AG10803 (cell line): ENCODE measurements at places on chromosomes 6 and 20.
A peak's percentile ranks its signal among the peaks of the same experiment; 100 is the strongest.

DNA sequence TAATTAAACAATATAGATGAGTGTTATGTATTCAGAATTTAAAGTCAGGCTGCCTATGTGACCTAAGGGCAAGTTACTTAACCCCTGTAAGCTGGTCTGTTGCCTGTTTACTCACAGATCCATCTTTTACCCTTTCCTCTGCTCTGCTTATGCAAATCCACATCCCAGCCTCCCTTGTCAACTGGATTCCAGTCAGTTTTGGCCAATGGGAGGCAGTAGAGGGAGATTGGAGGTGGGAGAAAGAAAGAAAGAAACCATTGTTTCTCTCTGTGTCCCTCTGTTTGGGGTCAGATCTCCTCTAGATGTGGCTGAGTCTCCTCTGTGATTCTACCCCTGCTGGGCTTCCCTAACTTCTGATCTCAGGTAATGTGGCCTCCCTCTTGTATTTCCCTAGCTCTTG lies 266.8 kb upstream of the PLN start:
- DNase-seq, result no peak

GRCh38 chr6:65170273-65170672 lies 536.8 kb downstream of the EYS start:
- DNase-seq, result no peak

GRCh38 chr6:25946631-25947030 lies 16.0 kb upstream of the TRIM38 start:
- DNase-seq, result no peak

- DNase-seq, result no peak
Measured at GRCh38 chr6:111173946-111174345, 86.6 kb downstream of the SLC16A10 start.

- DNase-seq, result no peak
Measured at GRCh38 chr6:42095776-42096541, 45.6 kb downstream of the TAF8 start.

- no peak for DNase-seq
Measured at GRCh38 chr20:46999801-47000465, 105.3 kb downstream of the EYA2 start.

DNA sequence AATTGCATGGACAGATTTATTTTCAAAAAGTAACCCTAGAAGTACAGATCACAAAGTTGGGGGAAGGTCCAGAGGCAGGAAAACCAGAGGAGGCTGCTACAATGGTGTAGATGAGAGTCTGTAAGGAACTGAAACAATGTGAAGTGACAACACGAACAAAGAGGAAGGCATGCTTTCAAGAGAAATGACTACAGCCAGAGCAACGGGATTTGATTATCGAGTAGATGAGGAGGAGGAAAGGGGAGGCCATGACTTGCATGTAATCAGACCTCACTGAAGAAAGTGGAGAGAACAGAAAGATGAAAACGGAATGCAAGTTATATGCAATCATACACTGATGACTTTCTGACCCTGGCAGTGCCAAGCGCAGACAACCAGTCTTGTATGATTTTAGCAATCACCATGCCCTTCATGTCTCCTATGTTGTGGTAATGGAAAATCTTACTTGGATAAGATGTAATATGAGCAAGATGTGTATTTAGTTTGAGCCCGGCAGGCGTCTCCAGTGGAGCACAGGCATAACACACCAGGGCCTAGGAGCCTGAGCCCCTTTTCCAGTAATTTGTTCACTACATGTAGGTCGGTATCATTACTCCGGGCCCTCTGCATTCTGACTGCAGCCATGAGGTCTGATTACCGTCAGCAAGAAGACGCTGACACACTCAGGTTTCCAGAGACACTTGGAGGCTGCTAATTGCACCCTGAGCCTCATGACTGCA lies 34.0 kb upstream of the FAM83C start:
- DNase-seq, result no peak

DNA sequence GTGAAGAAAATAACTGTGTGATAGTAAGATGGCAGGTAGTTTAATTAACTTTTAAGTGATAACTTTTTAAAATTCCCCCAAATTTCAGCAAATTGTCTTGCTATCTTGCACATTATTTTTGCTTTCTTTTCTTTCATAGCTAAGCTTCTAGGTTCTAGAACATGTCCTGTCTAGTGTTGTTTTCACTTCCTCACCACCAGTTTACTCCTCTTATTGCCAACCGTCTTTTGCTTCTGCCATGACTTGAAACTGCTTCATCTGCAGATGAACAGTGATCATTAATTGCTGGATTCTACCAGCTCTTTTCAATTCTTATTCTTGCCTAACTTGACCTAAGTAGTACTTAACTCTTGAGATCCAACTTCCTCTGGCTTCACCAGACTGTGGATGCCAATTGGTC lies 137.8 kb downstream of the CENPW start:
- DNase-seq, result no peak

GRCh38 chr6:2384528-2384927 lies 139.1 kb upstream of the GMDS start:
- no peak for DNase-seq

DNA sequence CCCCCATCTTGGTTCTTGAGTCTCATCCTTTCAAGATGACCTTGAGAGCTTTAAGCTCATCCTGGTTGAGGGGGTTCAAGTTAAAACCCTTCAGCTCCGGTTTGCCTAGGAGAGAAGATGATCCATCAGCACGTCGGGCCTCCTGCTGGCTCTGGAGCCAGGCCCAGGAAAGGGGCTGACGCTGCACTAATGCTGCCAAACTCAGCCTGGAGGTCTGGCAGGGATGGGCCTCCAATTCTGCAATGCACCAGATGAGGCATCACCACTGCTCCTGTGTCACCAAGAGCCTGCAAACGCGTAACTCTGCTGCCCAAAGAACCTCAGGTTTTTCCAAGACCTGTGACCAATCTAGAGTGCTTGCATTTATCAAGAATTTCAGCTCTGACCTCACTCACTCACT lies 6.1 kb downstream of the PDRG1 start:
- DNase-seq, result peak; percentile 3

DNA sequence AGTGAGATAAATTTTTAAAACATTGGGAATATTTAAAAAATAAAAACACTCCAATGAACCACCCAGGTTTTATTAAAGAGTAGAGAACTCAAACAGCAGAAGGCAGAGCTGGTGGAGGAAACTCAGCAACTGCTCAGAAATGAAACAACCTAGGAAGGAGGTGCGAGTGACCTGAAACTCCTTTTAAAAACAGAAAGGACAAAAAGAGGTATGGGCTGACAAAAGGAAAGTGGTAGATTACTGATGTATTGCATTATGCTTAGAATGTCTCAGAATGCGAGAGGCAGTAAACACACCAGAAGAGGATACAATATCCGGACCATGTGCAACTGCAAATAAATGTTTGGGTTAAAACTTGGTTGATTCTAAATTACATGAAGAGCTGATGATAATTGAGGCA lies 97.6 kb downstream of the ESR1 start:
- no peak for DNase-seq

GRCh38 chr6:114276783-114277182 lies 66.0 kb downstream of the HS3ST5 start:
- DNase-seq, result no peak

DNA sequence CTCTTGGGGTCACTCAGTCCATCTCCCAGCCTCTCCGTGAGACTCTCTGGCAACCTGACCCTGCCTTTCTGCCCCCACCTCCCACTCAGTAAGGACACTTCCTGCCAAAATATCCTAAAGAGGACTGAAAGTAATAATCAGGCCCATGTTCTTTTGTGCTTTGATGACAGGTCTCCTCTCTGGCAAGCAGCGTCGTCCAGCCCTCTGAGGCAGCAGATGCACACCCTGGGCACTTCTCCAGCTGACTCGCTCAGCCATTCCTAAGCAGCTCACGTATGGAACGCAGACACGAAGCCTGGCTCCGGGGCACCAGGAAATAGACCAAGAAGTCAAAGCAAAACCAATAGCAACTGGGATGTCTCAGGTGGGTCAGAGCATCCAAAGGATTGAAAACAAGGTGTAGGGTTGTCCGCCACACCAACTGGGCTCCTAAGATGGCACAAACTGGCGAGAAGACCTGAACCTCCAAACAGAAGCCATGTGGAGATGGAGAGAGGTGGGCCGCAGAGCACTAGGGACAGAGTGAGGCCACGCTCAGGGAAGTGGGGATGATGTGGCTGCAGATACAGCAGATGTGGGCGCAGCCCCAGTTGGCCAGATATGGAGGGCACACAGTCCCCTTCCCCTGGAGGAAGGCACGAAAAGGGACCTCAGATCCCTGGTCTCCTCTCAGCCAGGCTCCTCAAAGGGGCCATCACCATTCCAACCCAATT lies 99.3 kb downstream of the PRND start:
- DNase-seq, result peak; percentile 91

- no peak for DNase-seq
Measured at GRCh38 chr6:1066449-1067090, 245.3 kb upstream of the FOXQ1 start.

- DNase-seq, result peak; percentile 68
Measured at GRCh38 chr20:1324598-1325172, 4.3 kb downstream of the SDCBP2 start.

GRCh38 chr6:123997223-123997622 lies 193.6 kb downstream of the NKAIN2 start:
- DNase-seq, result no peak

DNA sequence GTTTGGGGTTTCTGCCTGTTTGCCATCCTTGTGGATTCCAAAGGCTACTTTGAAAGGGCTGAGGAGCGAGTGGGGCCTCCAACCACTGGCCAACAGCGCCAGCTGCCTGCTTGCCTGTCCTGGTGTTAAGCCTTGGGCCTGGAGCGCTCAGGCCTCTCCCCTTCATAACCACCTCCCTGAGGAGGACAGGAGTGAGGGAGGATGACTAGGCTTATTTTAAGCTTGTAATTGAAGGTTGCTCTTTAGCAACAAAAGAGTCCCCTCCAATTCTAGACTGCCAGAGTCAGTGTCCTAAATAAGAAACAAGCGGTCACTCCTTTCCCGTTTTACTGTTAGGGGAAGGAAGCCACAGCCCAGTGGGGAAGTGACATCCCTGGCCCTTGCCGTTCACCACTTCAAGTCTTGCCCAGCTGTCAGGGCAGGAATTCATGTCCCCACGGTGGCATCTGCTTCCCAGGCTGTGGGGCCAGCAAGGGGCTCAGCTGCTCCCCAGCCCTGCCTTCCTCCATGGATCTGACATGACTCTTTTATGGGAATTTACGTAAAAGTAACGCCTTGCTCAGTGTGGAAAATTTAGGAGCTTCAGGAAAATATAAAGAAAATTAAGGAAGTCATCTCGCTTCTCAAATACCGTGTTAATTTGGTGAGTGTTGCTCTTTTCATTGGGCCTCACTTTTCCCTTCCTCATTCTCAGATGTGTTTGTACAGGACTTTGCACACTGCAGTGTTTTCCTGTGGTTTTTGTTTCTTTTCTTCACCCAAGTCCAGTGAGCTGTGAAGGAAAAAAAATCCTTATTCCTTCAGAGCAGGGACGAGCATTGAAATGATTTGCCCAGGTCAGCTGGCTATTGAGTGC lies 57.8 kb downstream of the SSR1 start:
- no peak for DNase-seq

GRCh38 chr6:4723383-4723782 lies 52.8 kb upstream of the CDYL start:
- DNase-seq, result no peak

DNA sequence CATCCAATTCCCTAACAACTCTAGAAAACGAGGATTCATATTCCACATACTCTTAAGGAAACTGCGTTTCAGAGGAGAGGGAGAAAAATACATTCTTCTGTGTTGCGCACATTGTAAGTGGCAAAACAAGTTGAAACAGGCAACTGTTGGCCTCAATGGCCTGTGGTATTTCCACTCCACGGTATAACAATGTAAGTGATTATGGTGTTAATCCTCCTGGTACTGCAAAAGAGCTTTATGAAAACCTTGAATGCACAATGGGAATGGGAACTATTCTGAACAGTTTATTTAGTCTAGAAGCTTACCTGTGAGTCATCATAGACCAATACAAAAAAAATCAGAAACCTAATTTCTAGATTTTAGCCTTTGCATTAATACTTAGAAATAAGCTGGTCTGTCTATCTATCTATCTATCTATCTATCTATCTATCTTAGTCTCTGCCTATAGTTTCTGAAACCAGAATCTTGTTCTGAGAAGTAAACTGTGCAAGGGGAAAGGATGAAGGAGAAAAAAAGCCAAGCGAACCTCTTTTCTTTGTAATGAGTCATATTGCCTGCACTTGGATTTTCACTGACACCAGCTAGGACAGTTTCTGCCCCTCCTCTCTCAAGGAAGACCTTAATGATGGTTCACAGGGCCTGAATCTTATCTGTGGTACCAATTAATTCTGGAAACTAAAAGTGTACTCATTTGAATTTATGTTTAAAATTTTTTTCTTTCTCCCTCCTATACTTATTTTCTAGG lies 101.5 kb downstream of the RNF144B start:
- DNase-seq, result no peak

DNA sequence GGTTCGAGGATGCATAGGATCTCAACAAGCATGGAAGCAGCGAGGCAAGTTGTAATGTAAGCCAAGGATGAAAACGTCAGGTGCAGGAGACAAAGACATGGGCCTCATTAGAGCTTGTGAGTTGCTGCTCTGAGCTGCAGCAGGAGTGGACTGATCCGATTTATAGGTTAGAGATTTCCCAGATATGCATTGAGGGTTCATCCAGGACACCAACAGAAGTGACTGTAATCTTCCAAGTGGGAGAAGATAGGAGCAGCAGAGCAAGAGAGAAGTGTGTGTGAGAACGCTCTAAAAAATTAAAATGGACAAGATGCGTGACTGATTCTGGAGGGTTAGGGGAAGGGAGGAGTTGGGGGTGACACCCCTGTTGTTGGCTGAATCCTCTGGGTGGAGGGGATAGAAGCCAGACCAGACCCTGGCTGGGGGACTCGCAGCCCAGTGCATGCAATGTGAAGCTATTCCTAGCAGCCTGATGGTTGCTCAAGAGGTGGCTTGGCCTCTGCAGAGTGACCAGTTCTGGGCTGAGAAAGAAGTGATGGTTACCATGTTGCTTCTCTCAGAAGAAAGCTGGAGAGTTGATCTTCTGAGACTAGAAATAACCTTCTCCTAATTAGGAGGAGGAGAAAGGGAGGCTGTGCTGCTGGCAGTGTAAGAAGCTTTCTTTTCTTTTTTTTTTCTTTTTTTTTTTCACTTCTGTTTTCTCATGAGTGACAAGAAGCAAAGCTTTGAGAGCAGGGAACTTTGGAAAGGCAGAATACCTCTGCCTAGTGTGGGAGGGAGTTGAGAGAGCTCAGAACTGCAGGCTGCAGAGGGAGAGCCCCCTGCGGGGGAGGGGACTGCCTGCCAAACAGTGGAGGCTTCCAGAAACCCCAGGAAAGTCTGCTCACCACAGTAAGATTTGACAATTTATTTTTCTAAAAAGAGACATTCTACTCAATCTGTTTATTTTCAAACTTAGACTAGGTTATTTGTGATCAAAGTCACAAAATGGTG lies 116.9 kb downstream of the SLX4IP start:
- no peak for DNase-seq

- no peak for DNase-seq
Measured at GRCh38 chr6:33547499-33547898, 32.6 kb downstream of the BAK1 start.

GRCh38 chr20:36885356-36885755 lies 9.4 kb downstream of the TLDC2 start:
- no peak for DNase-seq
